Inflammatory macrophage treated with lipopolysaccharide for 1 hour (primary cell): ENCODE measurements at places on chromosomes 6 and 20.

- DNase-seq, result no peak
These were observed 167.8 kb downstream of the JARID2 start for GRCh38 chr6:15413466-15414234.

DNA sequence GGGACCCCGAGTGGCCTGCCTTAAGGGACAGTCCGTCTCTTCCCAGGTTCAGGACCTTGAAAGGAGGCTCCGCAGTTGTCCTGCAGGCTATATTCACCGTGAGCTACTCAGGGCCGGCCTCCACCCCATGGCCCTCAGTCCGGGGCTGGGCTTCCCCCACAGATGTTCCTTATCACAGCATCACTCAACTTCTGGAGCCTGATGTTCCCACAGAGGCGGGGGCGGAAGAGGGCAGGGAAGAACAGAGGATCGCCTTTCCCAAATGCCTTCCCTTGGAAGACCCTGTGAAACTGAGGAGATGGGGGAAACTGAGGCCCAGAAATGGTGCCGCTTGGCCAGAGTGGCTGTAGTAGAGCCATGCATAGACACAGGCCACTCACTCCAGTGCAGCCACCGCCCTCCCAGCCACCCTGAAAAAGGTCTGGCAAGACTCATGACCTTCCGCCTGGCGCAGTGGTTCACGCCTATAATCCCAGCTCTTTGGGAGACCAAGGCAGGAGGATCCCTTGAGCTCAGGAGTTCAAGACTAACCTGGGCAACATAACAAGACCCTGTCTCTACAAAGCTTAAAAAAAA lies 4.3 kb upstream of the COX4I2 start:
- DNase-seq, result no peak

- no peak for DNase-seq
These were observed 38.0 kb downstream of the EZR start for GRCh38 chr6:158780988-158781691.

- no peak for DNase-seq
These were observed 49.6 kb upstream of the RIPOR2 start for GRCh38 chr6:24985323-24985722.

DNA sequence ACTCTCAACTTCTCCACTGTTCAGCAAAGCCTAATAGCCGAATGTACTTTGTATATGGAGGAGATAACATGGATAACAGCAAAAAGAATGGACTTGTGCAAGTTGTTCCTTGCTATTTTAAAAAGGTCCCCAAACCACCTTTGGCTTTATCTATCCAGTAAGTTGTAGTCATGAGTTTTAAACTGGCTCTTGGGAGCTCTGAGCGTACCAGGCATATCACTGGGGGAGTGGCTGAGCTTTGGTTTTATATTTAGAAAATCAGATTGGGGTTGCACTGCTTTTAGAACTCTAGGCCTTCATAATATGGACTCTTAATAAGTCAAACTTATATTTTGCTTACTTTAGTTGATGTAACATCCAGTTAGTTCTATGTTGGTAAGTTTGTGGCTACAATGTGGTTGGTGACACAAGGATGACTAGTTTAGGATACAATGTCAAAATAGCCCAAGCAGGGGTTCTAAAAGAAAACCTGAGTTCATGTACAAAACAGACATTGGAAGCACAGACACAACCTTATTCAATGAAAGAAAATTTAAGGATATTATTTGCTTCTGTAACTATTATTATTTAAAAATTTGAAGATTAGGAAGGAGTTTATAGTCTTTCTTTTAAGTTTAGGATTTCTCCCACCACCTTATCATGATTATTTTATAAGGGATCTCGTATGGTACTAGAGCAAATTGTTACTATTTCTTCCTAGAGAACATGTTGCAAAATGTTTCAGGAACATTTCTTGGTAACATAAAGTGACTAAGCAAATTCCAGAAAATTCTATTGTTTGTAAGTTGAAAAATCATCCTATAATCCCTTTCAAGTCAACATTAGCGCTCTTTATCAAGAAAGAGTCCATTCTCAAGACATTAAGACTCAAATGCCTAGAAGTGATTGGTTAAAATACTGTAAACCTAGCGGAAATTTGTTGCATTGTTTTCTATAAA lies 165.8 kb upstream of the SUPT3H start:
- no peak for DNase-seq

GRCh38 chr6:111784433-111784832 lies 88.8 kb downstream of the FYN start:
- no peak for DNase-seq

DNA sequence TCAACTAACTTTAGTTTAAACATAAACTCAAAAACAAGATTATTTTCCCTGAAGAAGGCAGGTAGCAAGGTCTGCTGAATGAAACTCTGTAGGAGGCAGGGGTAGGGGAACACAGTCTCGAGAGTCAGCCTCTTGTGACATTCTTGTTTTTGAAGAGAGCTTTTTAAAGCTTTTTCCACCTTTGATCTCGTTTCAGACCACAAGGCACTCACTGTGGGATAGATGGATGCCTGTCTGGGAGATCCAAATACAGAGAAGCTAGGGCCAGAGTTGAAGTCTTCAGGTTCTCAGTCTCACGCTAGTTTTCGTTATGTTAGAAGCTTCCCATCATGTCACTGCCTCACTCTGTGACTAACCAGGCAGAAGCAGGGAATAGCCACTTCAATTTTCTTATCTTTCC lies 14.9 kb downstream of the F13A1 start:
- no peak for DNase-seq

DNA sequence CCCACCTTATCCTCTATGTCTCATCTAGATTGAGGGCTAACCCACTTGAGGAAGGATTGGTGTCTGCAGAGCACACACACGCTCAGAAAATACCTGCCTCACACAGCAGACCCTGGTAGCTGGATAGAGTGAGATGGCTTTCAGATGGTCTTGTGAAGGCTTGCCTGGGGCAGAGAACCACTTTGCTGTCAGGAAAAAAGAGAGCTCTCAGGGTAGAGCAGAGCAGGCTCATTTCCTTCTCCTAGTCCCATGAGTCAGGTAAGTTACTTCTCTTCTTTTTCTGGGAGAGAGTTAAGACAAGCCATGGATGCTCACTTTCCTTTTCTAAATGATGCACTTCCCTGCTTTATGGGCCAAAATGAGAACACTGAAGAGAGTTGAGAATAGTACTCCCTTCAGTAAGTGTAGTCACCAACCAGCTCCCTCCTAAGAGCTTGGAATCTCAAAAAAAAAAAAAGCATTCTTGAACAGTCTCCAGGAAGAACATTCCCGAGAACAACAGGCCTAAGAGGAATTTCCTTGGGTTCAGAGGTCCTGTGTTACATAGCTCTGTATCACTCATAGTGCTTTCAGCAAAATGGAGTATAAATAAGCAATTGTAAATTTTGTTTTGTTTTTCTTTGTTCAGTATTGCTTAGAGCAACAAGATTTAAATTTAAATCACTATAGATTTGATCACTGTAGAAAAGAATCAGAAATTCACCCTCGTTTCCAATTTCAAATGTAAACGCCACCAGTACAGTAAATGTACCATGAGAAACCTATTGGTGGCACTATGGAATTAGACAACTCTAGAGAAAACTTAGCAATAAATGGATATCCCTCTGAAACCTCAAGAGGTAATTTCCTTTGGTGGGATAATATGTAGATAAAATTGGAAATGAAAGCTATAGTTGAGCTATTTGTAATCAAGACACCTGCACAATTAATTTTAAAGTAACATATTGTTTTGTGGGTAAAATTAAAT lies 530.3 kb downstream of the RFPL4B start:
- no peak for DNase-seq

GRCh38 chr6:108200186-108200585 lies 34.4 kb downstream of the NR2E1 start:
- no peak for DNase-seq

DNA sequence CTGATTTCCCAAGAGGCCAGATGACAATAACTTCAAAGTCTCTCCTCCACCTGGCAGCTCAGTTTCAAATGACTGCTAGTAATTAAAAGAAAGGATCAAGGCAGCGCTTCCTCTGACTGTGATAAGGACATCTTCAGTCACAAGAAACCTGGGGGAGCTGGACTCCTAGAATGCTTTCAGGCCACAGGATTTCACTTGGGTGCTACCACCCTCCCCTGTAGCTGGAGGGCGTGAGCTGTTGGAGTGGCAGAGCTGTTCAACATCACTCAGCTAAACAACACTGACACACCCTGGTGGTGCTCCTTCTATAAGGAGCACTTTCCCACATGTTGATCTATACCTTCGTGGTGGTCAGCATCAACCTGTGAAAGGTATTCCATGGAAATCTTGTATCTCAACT lies 2.2 kb upstream of the CNR1 start:
- DNase-seq, result no peak

- DNase-seq, result no peak
These were observed 93.3 kb downstream of the SESN1 start for GRCh38 chr6:109001291-109001894.

DNA sequence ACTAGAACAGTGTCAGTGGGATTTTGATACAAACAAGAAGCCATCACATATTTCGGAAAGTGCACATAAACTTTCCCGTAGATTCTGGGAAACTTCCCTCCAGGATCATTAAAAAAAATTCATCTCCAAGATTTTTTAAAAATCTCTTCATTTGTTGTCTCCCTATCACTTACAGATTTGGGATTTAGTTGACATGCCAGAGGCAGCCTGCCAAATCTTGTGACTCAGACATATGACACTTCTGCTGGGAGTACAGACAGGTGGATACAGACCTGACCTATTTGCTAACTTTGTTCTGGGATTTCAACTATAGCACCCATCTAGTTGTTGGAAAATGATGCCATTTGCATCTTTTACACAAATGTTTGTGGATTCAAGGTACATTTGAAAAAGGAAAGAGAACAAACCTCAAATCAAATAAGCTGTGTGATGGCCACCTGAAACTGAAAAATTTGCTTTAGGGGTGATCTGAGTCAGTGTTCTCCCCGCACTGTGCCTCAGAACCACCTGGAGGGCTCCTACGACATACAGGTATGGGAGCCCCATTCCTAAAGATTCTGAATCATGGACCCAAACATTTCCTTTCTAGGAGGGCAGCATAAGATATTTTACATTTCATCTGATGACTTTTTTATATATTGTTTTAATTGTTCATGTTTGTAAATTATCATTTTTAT lies 21.9 kb upstream of the CD2AP start:
- DNase-seq, result no peak

GRCh38 chr6:10532392-10532791 lies 11.2 kb downstream of the GCNT2 start:
- DNase-seq, result no peak

DNA sequence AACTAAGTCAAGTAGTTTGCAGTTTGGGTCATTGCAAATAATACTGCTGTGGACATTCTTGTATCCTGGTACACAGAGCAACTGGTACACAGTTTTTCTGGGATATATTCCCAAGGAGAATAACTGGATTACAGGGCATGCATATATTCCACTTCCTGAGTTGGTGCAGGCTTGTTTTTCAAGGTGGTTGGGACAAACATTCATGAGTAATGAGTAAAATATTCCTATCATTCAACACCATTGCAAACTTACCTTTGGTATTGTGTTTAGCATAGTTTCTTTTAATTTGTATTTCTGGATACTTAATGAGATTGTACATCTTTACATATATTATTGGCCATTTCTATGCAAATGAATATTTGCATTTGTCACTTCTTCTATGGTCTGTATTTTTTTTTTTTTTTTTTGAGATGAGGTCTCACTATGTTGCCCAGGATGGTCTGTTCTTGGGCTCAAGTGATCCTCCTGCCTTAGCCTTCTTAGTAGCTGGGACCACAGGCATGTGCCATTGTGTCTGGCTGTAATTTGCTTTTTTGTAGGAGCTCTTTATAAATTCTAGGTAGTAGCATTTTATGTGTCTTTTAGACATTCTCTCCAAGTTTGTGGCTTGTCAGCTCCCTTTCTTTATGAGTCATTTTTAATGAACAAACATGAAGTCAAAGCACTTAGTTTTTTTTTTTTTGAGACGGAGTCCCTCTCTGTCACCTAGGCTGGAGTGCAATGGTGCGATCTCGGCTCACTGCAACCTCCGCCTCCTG lies 158.7 kb downstream of the SOX4 start:
- no peak for DNase-seq

- no peak for DNase-seq
These were observed 187.8 kb downstream of the KIF16B start for GRCh38 chr20:16385462-16385861.
